ENCODE measurements at places on chromosomes 2 and 18.

DNA sequence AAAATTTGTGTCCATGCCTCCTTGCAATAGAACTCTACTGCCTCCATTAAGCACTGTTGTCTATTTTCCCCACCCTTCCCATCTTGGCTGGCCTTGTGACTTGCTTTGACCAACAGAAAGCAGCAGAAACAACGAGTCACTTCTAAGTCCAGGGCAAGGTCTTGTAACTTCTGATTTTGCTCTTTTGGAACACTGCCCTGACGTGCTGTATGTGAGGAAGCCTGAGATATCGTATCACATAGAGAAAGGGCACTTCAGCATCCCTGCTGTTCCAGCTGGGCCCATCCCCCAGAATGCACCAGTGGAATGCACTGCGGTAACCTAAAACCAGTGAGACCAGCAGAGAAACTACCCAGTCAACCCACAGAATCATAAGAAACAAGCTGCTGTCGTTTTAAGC lies 28.1 kb downstream of the NCKAP1 start:
- DNase-seq = peak; percentile 9

DNA sequence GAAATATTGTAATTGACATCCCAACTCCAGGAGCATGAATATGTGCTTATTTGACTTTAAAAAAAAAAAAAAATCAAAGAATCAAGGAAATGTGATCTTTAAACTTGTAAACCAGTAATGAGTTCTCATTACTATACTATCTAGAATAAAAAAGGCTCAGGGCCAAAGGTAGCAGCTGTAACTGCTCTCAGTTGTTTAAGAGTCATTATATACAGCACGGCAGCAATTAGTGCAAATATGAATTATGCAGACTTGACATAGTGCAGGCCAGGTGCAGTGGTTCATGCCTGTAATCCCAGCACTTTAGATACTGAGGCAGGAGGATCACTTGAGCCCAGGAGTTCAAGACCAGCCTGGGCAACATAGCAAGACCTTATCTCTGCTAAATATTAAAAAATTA lies 125.7 kb upstream of the TTC39C start:
- DNase-seq = no peak

DNA sequence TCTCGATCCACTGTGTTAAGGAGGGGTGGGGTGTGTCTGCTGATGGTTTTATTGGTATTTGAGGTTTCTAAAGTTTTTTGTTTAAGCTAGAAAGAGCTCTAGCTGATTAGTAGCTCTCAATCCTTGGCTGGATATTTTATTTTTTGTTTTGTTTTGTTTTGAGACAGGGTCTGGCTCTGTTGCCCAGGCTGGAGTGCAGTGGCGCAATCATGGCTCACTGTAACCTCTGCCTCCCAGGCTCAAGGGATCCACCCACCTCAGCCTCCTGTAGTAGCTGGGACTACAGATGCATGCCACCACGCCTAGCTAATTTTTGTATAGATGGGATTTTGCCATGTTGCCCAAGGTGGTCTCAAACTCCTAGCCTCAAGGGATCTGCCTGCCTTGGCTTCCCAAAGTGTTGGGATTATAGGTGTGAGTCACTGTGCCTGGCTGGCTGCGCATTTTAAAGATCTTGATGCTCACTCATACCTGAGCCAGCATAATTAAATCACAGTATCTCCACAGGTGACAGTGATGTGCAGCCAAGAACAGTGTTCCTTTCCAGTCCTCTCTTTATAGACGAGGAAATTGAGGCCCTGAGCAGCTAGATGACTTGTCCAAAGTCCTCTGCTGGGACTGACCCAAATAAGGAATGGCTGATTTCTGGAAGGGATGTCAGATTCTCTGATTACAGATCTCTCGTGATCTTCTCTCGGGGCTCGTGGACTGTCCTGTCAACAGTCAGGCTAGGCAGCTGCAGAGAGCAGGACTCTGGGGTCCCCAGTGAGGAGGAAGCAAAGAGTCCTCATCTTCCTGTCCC lies 44.5 kb downstream of the SPTBN1 start:
- DNase-seq = no peak

- peak; percentile 28 for DNase-seq
Measured at GRCh38 chr2:57906152-57906732, 140.4 kb upstream of the VRK2 start.

DNA sequence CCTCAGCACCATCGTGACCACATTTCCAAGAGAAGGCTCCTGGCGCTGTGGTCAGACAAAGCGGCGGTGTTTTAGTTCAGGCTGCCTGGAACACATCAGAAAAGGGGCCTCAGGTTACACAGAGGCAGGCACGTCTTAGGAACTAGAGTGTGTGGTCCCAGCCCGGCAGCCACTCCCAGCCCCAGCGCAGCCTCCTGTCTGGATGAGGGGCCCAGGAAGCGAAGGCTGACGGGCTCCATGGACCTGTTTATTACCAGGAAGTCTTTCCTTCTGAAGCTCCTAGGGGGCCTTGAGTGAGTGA lies 10.0 kb upstream of the GPR55 start:
- DNase-seq = no peak

- peak; percentile 2 for DNase-seq
Measured at GRCh38 chr2:72562451-72563153, 263.2 kb downstream of the EXOC6B start.

DNA sequence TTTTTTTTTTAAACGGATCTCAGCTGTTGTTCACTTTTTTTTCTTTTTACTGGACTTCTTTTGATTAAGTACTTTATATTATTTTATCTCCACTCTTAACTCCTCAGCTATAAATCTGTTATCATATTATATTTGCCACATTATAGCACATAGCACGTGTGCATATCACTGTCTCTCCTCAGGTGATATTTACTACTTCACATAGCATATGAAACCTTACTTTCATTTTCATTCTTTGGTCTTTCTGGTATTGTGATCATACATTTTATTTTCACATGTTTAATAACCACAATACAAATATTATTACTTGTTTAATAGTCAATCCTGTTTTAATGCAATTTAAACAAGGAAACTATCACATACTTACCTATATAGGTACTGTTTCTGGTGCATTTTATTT lies 993.1 kb upstream of the TMEFF2 start:
- no peak for DNase-seq

- no peak for DNase-seq
Measured at GRCh38 chr18:33577685-33578517, at the start of gene ASXL3. Gene ASXL3, plus strand, starts transcription at chr18:33578219. Its CDS starts 413 bp downstream, at chr18:33578632.

- no peak for DNase-seq
Measured at GRCh38 chr2:173708806-173709205, 256.4 kb downstream of the SP3 start.

DNA sequence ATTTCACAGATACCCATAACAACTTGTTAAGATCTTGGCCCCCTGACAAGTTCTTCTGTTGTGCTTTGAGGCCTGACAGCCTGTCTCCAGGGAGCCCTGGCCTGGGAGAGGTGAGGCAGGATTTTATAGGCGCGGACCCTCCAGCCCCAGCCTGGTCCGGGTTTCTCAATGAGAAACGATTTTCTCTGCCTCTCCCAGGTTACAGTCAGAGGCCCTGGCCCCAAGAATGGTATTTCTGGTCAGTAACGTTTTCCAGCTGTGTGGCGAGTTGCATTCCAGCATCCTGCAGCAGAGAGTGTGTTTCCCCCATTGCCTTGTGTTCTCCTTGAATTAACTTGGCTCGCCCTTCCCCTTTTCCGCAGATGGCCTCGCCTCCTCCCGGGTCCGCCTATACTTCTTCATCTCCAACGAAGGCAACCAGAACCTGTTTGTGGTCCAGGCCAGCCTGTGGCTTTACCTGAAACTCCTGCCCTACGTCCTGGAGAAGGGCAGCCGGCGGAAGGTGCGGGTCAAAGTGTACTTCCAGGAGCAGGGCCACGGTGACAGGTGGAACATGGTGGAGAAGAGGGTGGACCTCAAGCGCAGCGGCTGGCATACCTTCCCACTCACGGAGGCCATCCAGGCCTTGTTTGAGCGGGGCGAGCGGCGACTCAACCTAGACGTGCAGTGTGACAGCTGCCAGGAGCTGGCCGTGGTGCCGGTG lies 3.0 kb downstream of the INHBB start:
- DNase-seq = no peak

GRCh38 chr18:23238152-23238531 lies 102.9 kb downstream of the CABLES1 start:
- DNase-seq = no peak

GRCh38 chr2:118618279-118618678 lies 229.2 kb downstream of the EN1 start:
- no peak for DNase-seq

DNA sequence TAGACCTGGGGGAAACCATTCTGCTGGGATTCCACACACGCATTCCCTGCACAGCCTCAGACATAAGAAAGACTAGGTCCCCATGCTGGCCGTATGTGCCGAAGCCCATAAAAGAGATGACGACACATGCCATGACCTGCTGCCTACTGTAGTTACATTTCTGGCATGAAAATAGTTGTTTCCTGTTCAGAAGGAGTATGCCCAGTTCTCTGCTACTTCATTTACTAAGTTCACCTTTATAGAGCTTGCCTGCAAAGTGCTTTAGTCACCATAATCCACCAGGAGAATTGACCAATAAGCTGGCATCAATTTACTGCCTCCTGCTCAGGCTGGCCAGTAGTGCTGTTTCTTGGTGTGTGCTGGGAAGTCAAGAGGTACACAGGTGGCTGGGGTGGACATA lies 150.2 kb upstream of the ALPP start:
- DNase-seq = peak; percentile 12

DNA sequence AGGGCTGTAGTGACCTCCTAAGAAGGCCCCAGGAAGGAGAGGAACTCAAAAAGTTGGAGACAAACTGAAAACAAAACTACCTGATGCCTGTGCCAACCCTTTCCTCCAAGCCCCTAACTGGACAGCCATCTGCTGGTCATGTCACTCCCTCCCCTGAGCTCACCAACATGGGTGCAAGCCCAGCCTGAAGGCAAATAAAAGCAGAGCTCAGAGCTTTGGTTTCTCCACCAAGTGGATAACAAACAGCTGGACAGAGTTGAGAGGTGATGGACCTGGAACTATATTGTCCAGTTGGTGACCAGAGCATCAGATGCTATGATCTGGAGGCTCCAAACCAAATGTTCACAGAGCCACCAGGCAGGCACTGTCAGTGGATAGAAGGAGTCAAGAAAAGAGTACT lies 34.6 kb upstream of the MAL start:
- DNase-seq = no peak

- no peak for DNase-seq
Measured at GRCh38 chr2:48253301-48253700, 276.7 kb upstream of the STON1 start.

- DNase-seq = no peak
Measured at GRCh38 chr2:229104974-229105387, 166.1 kb downstream of the PID1 start.

All from mammary epithelial cell (primary cell).